ENCODE measurements at places on chromosomes 5 and 9. TPM values are rescaled to one million over a fixed set of nuclear protein-coding genes. Genes with fewer than 3 reads are reported as not detected.

PCDHGA10 gene
- total RNA-seq: 0.52 TPM

SPINK4 gene
- not detected for total RNA-seq

IFNA2 gene
- 0.21 TPM for total RNA-seq

ATOSB gene
- 15.2 TPM for total RNA-seq

TMCO6 gene
- total RNA-seq: 13.7 TPM

KIF20A gene
- 0.42 TPM for total RNA-seq
